Activated naive CD4-positive, alpha-beta T cell treated with anti-CD3 and anti-CD28 coated beads for 36 hours (primary cell): ENCODE measurements at places on chromosomes 3 and 15. TPM values are rescaled to one million over a fixed set of nuclear protein-coding genes. Genes with fewer than 3 reads are reported as not detected.
A peak's percentile ranks its signal among the peaks of the same experiment; 100 is the strongest.

DNA sequence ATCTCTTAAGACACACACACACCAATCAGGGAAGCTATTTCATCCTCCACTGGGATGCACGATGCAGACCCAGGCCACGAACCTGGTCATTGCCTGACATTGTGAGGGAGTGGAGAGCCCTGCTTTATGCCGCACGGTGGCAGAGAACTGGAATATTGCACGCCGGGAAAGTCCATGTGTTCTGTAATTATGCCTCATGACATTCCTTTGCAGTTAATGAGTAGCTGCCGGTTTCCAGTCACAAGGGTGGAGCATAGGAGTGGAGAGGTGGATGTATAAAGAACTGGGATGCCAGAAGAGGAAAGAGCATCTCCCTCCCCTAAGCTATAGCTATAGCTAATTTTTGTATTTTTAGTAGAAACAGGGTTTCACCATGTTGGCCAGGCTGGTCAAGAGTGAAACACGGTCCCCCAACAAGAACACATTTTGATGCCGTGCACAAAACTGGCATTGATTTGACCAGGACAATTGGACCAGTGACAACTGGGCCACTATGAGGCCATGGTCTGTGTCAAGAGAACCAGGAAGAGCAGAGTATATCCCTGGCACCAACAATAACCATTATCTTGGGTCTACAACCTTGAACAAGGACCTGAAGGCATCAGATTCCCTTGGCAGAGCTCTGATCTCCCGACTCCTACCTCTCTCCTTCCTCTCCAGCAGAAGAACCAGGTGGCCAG, 51.4 kb downstream of the SH3BP5 start:
- H3K4me1 ChIP-seq, result peaks cover 55% of the 10 kb centered on the region
- H3K27ac ChIP-seq, result no peak overlapping the region
- no peak for DNase-seq
- H3K27me3 ChIP-seq, result no peaks in the 10 kb centered on the region
- H3K36me3 ChIP-seq, result no peaks in the 10 kb centered on the region

DNA sequence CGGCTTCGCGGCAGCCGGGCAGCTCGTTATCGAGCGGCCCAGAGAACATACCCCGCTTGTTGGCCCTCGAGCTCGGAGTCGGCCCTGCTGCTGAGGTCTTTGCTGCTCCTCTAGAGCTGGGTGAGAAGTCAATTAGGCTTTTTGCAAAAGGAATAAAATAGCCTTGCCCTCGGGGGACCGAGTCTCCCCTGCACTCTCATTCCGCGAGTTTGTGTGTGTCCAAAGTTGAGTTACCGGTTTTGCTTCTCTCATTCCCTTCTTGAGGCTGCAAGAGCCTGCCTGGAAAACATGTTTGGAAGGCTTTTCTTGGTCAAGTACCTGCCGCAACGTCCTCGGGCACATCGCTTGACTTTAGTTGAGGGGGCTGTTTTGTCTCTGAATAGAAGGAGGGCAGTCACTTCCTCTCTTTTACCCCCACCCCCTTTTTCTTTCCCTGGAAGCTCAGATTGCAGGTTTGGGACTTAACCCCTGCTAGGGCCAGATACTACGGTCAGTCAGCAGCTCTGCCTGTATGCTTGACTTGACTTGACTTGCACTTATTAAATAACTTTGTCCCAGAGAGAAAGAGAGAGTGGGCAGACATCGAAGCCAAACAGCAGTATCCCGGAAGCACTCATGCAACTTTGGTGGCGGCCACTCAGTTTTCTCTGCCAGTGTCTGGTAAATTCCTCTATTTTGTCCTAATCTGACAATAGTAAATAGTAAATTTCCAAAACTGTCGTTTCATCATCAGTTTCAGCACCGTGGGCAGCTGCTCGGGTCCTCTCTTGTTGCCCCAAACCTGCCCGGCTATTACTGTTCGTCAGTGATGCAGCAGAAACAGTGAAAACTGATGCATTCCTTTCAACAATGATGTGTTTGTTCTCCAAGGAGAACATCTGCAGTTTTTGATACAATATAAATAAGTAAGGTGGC, 609 bp downstream of the RNF13 start:
- peaks cover 9% of the 10 kb centered on the region for H3K36me3 ChIP-seq
- peaks cover 48% of the 10 kb centered on the region for H3K4me1 ChIP-seq
- H3K27ac ChIP-seq, result peak overlapping the region; percentile 99
- no peaks in the 10 kb centered on the region for H3K27me3 ChIP-seq
- peak; percentile 28 for DNase-seq

- no peak overlapping the region for H3K4me3 ChIP-seq
- no peaks in the 10 kb centered on the region for H3K4me1 ChIP-seq
- H3K27ac ChIP-seq, result no peak overlapping the region
- H3K27me3 ChIP-seq, result no peaks in the 10 kb centered on the region
- DNase-seq, result no peak
Measured at GRCh38 chr3:116270056-116270455, 175.2 kb downstream of the LSAMP start.

GRCh38 chr15:66748708-66749035, 46.6 kb downstream of the SMAD6 start:
- H3K4me1 ChIP-seq, result peaks cover 10% of the 10 kb centered on the region
- no peak overlapping the region for H3K4me3 ChIP-seq
- H3K27ac ChIP-seq, result no peak overlapping the region
- no peaks in the 10 kb centered on the region for H3K36me3 ChIP-seq
- no peak for DNase-seq
- H3K27me3 ChIP-seq, result no peaks in the 10 kb centered on the region

Gene XCR1
- not detected for total RNA-seq

- no peak for DNase-seq
- peaks cover 4% of the 10 kb centered on the region for H3K4me1 ChIP-seq
- no peaks in the 10 kb centered on the region for H3K36me3 ChIP-seq
- H3K27ac ChIP-seq, result no peak overlapping the region
Measured at GRCh38 chr15:71185706-71186105, 70.4 kb downstream of the THSD4 start.

- H3K27ac ChIP-seq, result no peak overlapping the region
- DNase-seq, result no peak
- H3K27me3 ChIP-seq, result peaks cover 2% of the 10 kb centered on the region
Measured at GRCh38 chr3:11930084-11930483, 74.1 kb upstream of the SYN2 start.

- H3K36me3 ChIP-seq, result no peaks in the 10 kb centered on the region
- H3K27me3 ChIP-seq, result no peaks in the 10 kb centered on the region
- DNase-seq, result no peak
- H3K4me3 ChIP-seq, result no peak overlapping the region
- H3K4me1 ChIP-seq, result no peaks in the 10 kb centered on the region
Measured at GRCh38 chr15:74179101-74179841, 5.8 kb downstream of the ISLR start.

GRCh38 chr3:149936812-149937230, 33.9 kb downstream of the PFN2 start:
- no peak overlapping the region for H3K27ac ChIP-seq
- no peak overlapping the region for H3K4me3 ChIP-seq
- no peaks in the 10 kb centered on the region for H3K27me3 ChIP-seq

DNA sequence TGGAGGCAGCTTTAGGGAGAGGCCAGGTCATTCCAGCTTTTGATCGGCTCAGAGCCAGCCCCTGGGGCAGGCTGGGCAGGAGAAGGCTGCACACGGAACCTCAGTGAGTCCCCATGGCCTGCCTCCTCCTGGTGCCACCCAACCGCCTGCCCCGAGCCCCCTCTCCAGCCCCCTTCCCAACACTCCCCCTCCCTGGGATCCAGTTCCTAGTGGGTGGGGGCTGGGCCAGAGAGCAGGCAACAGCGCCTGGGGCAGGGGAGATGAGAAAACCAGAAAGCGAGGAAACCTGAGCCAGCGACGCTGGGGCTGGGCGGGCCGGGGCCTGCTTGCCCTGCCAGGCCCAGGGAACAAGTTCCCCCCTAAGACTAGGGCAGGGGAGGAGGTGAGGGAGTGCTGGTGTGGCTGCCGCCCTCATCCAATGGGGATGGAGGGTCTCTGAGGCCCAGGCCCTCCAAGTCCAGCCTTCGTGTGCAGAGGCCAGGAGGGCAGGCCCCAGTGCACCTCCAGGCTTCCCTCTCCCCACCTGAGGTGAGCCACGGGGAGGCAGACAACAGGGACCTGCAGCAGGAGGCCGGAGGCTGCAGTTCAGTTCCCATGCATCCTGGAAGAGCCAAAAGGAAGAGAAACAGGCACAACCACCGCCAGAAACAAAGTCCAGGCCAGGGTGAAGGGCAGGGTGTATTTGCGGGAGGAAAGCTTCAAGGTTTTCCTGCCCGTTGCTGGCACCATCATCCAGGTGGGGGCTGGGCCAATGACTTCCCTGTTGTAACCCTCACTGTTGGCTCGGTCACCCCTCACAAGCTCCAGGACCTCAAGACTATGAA, 4.0 kb upstream of the SEMA3F start:
- no peaks in the 10 kb centered on the region for H3K36me3 ChIP-seq
- no peak overlapping the region for H3K4me3 ChIP-seq
- peaks cover 6% of the 10 kb centered on the region for H3K4me1 ChIP-seq
- H3K27me3 ChIP-seq, result peaks cover 15% of the 10 kb centered on the region

DNA sequence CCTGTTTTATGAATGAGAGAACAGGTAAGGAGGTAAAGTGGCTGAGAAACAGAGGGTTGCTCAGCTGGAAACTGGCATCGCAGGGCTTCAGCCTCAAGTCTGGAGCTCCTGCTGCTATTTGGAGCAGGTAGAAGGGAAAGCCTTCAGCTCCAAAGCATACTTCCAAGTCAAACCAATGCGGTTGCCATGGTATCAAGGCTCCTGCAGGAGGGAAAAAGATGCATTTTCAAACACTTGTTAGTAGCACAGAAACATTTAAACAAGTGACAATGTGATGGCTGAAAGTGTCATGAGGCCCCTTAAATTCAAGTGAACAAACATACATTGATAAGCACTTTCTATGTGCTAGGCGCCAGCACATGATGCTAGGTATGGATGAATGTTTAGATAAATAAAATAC, 60.4 kb downstream of the RYR3 start:
- no peaks in the 10 kb centered on the region for H3K36me3 ChIP-seq
- no peak overlapping the region for H3K4me3 ChIP-seq
- no peak for DNase-seq
- peaks cover 3% of the 10 kb centered on the region for H3K27me3 ChIP-seq
- H3K27ac ChIP-seq, result no peak overlapping the region

Gene CDC25A
- total RNA-seq, result 41.8 TPM

- peak overlapping the region; percentile 90 for H3K4me3 ChIP-seq
- peak overlapping the region; percentile 96 for H3K27ac ChIP-seq
- peak; percentile 84 for DNase-seq
- peaks cover 1% of the 10 kb centered on the region for H3K36me3 ChIP-seq
Measured at GRCh38 chr3:115658337-115659181, 35.2 kb downstream of the GAP43 start.

GRCh38 chr15:39873978-39874377, 46.1 kb downstream of the GPR176 start:
- peaks cover 4% of the 10 kb centered on the region for H3K4me1 ChIP-seq
- no peak overlapping the region for H3K27ac ChIP-seq
- no peaks in the 10 kb centered on the region for H3K36me3 ChIP-seq
- peaks cover 2% of the 10 kb centered on the region for H3K27me3 ChIP-seq
- DNase-seq, result peak; percentile 6
